Renal pelvis (tissue), 12 donors: ENCODE measurements at places on chromosomes 7 and 10. TPM values are rescaled to one million over a fixed set of nuclear protein-coding genes. Genes with fewer than 3 reads are reported as not detected.

Gene ZNF92
- polyA plus RNA-seq = 20.8 TPM

Gene HTRA1
- polyA plus RNA-seq = 179 TPM

DNA sequence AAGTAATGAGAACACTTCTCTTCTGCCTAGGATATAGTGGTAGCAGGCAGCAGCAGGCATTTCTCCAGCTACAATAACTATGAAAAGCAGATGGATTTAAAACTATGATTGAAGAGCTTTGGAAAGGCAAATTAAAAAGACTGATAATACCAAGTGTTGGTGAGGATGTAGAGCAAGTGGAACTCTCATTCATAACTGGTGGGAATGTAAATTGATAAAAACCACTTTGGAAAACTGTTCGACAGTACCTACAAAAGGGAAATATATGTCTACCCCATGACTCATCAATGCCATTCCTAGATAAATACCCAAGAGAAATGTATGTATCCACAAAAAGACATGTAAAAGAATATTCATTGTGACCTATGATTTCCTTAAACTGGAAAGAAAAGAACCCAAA, 14.6 kb downstream of the ARMC3 start:
- DNase-seq = no peak

DNA sequence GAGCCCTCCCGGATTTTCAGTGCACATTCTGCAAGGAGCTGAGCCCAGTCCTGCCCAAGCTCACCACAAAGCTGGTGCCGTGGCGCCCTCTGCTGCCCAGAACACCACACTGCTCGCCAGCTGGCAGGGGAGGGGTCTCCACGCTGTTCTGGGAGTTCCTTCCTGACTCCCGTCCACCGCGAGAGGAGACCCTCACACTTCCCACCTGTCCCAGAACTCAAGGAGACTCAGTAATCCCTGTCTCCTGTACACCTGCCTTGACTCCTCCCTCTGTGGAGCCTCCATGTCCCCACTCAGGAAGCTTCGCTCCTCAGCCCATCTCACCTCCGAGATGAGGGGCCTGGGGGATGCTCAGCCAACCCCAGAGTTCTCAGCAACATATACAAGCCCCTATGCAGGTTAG, 11.3 kb downstream of the C10orf105 start:
- DNase-seq = no peak

DNA sequence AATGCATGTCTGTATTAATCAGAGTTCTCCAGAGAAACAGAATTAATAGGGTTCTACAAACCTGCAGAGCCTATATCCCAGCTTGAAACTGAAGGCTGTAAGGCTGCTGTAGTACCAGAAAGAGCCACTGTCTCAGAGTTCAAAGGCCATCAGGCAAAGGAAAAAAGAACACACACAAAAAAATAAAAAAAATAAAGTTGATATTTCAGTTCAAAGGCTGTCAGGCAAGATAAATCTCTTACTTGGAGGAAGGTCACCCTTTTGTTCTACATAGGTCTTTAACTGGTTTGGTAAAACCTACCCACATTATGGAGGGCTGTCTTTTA, 12.0 kb upstream of the TMEM26 start:
- no peak for DNase-seq
